GM13976 (cell line): ENCODE measurements at places on chromosomes 11 and 22.

- no peak for DNase-seq
Measured at GRCh38 chr11:68160100-68160695, 39.0 kb upstream of the CHKA start.

- no peak for DNase-seq
Measured at GRCh38 chr22:46815559-46815895, 53.1 kb downstream of the TBC1D22A start.

DNA sequence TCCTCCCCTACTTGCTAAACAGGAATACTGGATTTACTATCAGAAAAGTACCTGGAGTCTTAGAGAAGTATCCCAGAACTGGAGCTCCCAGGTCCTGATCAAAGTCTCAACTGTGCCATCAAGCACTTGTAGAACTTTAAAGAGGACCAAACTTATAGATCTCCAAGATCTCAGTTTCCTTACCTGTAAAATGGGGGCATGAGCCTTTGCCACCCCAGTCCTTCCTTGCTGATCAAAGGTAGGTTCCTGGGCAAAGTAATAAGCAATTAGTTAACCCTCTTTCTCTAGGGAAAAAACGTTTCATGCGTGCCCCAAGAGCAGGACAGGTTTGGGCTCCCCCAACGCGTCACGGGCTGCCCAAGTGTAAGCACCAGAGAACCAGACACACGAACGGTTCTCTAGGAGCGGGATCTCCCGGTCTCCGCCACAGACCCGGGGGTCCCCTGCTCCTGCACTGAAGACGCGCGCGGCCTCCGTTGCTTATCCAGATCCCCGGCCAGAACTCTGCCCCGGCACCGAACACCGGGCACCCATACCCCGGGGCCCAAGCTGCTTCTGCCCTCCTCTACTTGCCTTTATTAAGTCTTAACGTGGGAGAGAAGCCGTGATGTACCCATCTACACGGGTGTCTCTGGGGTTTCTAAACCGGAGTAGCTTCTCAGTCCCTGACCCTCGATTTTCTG, 505 bp downstream of the ZNF214 start:
- DNase-seq: peak; percentile 22

- DNase-seq: no peak
Measured at GRCh38 chr22:16975155-16975885, 32.7 kb downstream of the GAB4 start.

- DNase-seq: no peak
Measured at GRCh38 chr11:130436171-130436570, 7.8 kb upstream of the ADAMTS8 start.

DNA sequence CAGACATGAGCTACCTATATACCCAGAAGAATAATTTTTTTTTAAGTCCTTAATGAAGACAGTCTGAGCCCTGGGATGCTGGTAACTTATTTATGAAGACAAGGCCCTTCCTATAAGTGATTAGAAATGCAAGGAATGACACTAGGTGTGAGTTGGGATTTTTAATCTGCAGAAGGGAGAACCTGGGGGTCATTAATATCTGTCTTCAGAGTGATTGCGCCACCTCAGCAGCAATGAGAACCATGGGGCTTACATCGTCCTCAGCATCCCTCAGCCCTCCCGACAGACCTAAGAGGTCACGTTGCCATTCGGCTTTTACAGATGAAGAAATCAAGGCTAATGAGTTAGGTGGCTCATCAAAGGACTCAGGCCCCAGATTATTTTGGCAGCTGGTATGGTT, 55.6 kb downstream of the MCM5 start:
- no peak for DNase-seq

GRCh38 chr11:70032470-70032795, 45.7 kb upstream of the ANO1 start:
- no peak for DNase-seq

DNA sequence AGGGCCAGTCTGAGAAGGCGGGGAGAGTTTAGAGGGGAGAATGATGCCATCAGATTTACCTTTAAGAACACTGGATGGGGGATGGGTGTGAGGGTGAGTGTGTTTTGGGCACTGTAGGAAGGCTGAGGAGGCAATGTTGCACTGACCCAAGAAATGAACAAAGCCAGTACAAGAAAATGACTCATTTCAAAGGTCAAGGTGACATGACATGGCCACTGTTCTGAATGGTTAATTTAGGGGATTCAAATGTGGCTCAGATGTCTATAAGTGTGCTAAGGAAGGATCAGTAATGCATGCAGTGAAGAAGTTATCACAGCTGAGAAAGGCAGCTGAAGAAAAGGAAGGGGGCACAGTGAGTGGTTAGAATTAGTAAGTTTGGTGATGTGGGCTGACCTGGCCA, 129.9 kb downstream of the PGR start:
- no peak for DNase-seq

DNA sequence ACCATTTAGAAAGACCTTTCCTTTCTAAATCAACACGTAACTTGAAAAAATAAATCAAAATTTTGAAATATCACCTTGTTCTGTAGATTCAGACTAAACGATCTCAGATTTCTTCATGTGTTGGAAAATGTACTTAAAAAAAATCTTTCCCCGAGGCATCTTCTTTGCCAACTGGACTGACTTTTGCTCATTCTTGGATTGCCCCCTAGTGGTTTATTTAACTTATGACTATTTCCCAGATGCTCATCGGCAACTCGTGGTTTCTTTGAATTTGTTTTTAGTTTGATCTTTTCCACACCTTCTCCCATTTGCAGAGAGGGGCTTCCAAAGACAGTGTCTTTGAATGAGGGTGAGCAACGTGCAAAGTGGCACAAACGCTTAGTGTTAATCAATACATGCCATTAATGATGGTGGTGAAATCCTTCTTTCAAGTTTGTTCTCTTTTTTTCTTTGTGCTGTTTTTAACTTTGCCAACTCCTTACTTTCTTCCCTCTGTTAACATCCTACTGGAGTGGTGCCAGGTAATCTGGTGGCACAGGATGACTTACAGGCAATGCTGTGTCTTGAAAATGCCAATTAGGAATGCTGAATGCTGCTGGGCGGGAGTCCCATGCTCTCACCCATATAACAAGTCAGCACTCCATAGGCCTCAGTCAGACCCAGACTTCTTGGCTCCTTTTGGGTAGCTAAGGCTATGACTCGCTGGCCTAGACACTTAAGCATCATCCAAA, 18.3 kb downstream of the PRSS23 start:
- DNase-seq: peak; percentile 56

DNA sequence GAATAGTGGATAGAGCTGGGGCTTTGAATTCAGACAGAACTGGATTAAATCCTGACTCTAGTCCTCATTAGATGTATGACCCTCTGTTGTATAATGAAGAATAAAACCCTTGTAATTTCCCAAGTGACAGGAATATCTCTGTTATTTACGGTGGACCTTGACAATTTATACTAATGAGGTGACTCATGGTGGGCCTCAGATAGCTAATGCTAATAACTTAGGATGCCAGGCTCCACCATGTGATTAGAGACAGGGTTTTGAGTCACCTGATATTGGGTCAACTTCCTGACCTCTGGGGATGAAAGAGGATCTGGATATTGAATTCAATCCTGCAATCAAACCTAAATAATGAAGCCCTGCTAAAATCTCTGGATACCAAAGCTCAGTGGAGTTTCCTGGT, 33.6 kb downstream of the OSBP start:
- DNase-seq: no peak

GRCh38 chr11:2768471-2769408, 68.9 kb upstream of the KCNQ1OT1 start:
- peak; percentile 11 for DNase-seq
